ENCODE measurements at places on chromosomes 16 and 17. TPM values are rescaled to one million over a fixed set of nuclear protein-coding genes. Genes with fewer than 3 reads are reported as not detected.

The MYO15B gene
- total RNA-seq, result 47.8 TPM

The TAOK1 gene
- total RNA-seq, result 21.5 TPM

The ZFP3 gene
- total RNA-seq, result 0.81 TPM

The TVP23A gene
- not detected for total RNA-seq

The TM4SF5 gene
- total RNA-seq, result 1.2 TPM
